ENCODE measurements at places on chromosomes 2 and 18.

DNA sequence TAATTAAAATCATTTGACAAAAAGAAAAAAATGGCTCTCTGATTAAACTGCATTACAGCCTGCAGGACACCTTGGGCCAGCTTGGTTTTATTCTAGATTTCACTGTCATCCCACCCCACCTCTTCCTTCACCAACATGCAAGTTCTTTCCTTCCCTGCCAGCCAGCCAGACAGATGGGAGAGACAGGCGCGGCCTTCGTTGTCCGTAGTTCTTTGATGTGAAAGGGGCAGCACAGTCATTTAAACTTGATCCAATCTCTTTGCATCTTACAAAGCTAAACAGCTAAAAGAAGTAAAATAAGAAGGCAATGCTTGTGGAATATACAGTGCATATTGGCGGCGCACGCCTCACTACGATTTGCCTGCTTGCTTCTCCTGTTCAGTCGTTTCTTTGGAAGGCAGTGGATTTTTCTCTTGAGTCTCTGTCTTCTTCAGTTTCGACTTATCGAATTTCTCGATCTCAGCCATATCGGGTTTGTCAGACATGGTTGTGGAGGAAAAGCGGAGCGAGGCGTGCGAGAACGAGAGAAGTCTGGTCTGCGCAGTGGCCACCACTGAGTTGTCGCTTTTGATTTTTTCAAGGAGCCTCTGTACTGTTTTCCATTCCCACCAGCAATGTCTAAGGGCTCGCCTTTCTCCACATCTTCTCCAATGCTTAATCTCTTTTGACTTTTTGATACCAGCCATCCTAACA lies 22.4 kb downstream of the COLEC11 start:
- DNase-seq = no peak

DNA sequence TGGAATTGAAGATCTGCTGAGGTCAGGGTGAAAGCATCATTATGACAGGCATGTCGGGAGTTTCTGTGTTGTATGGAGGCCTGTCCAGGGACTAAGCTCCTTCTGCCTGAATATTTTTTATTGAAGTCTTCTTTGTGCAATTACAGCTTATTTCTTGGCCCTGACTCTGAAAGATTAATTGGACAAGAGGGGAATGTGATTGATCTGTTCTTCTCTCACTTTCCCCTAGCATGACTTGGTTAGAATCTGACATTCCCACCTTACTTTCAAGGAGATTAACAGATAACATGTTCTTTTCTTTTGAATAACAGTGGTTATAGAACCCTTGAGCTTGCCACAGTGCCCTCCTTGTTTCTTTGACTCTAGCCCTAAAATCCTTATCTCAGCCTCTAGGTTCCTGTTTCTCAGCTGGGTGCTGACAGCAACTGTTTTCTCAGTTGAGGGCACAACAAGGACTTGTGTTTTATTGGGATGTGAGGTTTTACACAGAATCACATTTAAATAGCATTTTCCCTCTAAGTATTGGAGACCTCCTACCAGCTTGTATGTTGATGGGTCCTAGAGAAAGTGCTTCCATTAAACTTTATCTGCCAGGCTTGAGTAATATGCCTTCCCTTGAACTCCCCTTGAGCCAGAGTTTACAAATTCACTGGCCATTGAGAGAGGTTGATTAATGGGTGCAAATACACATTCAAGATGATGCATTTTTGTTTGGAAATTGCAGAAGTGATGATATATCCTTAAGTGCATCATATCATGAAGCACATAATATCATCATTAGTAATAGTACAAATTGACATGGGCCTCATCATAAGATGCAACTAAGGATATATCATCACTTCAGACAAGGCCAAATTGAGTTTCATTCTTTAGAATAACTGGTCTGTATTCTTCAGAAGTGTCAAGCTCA lies 12.5 kb downstream of the TTLL4 start:
- DNase-seq = no peak

GRCh38 chr2:241310917-241311566 lies 4.4 kb downstream of the HDLBP start:
- no peak for DNase-seq

GRCh38 chr2:1004398-1004797 lies 53.7 kb downstream of the SNTG2 start:
- no peak for DNase-seq

- DNase-seq = no peak
Observed at GRCh38 chr2:84194949-84195644, 264.0 kb downstream of the SUCLG1 start.

- no peak for DNase-seq
Observed at GRCh38 chr2:89845532-89845931, 1154.1 kb downstream of the RPIA start.

- DNase-seq = peak; percentile 38
Observed at GRCh38 chr18:3037423-3037915, 24.5 kb upstream of the LPIN2 start.

- DNase-seq = no peak
Observed at GRCh38 chr2:121231385-121232000, 53.5 kb downstream of the TFCP2L1 start.

DNA sequence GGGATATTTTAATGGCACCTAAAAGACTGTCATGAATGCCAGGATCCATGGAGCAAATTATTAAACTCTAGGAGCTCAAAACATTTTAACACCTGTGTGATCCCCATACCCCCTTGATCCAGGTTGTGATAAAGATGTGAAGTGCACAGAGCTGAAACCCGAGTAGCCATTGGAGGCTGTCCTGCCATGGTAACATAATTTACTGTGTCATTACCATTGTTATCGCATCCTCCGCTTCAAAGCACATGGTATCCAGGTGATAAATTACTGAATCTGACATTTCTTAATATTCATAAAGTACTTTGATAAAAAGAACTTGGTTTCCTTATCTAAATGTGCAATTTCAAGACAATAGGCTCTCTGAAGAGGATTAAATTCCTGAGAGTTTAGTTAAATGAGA lies 109.3 kb downstream of the CHST9 start:
- no peak for DNase-seq

DNA sequence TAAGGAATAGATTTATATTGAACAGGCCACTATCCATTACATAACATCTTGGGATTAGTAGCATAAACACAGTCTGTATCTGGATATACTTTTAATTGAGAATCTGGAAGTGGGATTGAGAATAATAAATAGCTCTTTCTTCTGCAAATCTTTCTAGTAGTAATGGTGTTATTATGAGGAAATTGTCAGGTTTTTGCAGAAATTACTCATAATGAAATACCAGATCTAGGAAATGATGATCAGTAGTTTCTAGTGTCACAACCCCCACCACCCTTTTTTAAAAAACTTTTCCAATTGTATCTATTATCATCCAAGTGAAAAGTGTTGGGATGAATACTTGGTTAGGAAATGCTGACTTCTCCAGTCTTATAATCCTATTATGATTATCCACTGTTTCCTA lies 18.7 kb downstream of the NBEAL1 start:
- DNase-seq = no peak

GRCh38 chr2:55431982-55432627 lies 12.4 kb upstream of the CCDC88A start:
- DNase-seq = no peak

DNA sequence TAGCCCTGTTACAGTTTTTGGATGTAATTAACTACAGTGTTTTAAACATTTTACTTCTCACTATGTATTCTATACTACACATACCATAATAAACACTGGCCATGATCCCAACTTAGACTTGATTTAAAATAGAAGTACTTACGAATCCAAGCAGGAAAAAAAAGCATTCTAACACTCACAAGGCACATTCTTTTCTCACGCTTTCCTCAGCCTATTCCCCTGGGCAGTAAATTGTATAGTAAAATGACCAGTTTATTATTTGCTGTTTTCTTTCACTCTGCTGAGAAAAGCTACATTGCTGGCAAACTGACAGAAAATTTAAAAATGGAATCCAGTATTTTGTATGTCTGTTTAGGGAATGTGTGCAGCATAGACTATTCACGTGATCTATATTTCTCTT lies 2.8 kb upstream of the TANC1 start:
- DNase-seq = no peak

- no peak for DNase-seq
Observed at GRCh38 chr2:16821692-16822091, 156.1 kb upstream of the CYRIA start.

GRCh38 chr2:46315103-46315890 lies 18.1 kb downstream of the EPAS1 start:
- DNase-seq = peak; percentile 16

GRCh38 chr2:232873909-232874641 lies 4.0 kb downstream of the SNORC start:
- DNase-seq = no peak

DNA sequence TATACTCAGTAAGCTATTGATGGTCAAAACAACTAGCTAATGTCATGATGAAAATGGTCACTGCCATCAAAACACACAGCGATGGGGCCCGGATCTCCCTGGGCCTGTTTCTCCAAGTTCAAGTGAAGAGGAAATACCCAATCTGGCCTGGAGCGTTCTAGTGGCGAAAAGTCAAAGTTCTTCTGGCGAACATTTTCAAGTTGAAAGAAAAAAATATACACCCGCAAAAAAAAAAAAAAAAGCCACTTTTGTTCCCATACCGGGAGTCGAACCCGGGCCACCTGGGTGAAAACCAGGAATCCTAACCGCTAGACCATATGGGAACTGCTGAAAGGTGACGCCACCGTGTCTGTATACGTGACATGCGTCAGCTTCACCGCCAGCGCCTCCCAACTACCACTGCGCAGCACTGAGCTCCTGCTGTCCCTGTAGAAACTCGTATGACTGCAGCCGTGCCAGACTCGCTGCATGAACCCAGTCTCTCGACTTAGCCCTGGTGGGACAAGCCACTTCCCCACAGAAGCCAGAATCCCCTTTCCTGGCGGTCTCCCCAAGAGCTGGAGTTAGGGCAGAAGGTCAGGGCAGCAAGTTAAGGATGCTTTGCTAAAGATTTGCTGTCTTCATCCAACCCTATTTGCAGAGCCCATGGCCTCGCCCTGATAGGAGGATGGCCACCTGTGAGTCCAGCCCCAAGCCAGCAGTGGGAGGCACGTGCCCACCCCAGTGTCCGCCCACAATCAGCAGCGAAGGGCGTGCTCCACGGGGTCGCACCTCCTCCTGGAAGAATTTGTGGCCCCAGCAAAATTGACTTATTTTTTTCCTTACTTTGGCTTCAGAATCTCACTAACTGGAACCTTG lies 5.6 kb upstream of the IMP4 start:
- peak; percentile 48 for DNase-seq
